ENCODE measurements at places on chromosomes 7 and 10.
A peak's percentile ranks its signal among the peaks of the same experiment; 100 is the strongest.

GRCh38 chr10:53025172-53025711 is 252.7 kb upstream of the MBL2 start:
- DNase-seq: no peak

- DNase-seq: no peak
Observed at GRCh38 chr7:125033506-125033905, 103.9 kb upstream of the POT1 start.

GRCh38 chr7:27172823-27173510 is 1.2 kb downstream of the HOXA10 start:
- DNase-seq: peak; percentile 65

- peak; percentile 81 for DNase-seq
Observed at GRCh38 chr7:112449353-112449752, 907 bp upstream of the IFRD1 start.

GRCh38 chr10:110009736-110010475 is 2.1 kb downstream of the ADD3 start:
- DNase-seq: peak; percentile 77

Measured in activated effector memory CD4-positive, alpha-beta T cell treated with anti-CD3 and anti-CD28 coated beads, Interleukin-2, amount 50 U/mL, for 16 hours (primary cell).